Stimulated activated CD8-positive, alpha-beta memory T cell treated with anti-CD3 and anti-CD28 coated beads, Interleukin-4, amount 100 ng/mL, for 1 hour (primary cell): ENCODE measurements at places on chromosomes 12 and 14.

DNA sequence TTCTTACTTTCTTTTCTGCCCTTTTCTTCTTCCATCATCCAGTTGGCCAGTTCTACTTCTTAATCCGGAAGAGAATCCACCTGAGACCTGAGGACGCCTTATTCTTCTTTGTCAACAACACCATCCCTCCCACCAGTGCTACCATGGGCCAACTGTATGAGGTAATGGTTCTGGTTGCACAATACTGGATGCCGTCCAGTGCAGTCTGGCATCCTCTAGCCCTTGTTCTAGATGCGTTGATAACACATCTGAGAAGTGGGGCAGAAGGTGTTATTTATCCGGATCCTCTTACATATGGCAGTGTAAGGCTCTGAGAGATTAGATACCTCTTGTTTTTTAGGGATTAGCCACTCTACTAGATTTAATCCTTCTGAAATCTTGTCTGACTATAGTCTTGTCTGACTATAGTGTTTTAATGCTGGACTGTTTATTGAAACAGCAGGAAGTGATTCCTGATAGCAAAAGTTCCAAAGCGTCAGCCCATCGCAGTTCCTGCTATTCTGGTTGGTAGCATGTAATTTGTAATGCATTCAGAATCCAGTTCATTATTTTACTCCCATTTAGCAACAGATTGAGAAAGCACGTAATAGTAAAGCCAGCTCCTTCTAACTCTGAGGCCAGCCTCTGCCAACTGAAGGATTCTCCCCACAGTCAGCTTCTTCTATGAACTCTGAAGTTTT is 7.9 kb downstream of the GABARAPL1 start:
- no peak for DNase-seq

DNA sequence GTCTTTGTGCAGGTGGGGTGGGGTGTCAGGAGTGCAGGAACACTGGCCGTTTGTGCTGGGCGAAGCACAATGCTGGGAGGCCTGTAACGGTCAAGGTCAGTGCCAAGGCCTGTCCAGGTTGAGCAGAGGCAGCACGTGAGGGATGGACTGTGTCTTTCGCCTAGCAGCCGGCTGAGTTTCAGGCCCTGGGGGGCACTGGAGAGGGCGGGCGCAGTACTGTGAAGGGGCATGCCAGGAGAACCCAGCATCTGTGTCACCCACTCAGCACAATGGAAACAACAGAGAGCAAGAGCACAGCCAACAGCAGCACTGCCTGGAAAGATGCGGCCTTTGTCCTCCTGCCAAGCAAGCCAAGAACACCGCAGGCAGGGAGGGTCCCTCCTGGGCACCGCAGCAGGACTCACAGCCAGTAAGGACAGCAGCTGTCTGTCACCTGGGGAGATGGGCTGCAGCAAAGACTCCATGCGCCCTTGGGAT is 25.2 kb downstream of the SLC25A47 start:
- no peak for DNase-seq

- no peak for DNase-seq
Observed at GRCh38 chr12:89817501-89818226, 109.0 kb upstream of the ATP2B1 start.

- no peak for DNase-seq
Observed at GRCh38 chr12:55965240-55965639, 602 bp downstream of the PMEL start.

- no peak for DNase-seq
Observed at GRCh38 chr14:21109377-21110138, 8.7 kb downstream of the TMEM253 start.

- no peak for DNase-seq
Observed at GRCh38 chr12:5433081-5433844, 1.4 kb downstream of the NTF3 start.

DNA sequence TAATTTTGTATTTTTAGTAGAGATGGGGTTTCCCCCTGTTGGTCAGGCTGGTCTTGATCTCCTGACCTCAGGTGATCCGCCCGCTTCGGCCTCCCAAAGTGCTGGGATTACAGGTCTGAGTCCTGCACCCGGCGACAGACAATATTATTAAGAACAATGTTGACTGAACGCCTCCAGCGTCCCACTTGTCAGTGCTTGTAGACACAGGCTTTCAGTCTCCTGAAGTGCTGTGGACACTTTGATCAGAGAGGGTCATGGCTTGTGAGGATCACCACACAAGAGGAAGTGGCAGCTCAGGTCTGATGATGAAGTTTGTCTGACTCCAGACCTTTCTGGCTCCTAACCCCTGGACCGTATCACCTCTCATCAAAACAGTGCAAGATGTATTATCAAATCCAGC is 114.6 kb downstream of the CHST11 start:
- no peak for DNase-seq

DNA sequence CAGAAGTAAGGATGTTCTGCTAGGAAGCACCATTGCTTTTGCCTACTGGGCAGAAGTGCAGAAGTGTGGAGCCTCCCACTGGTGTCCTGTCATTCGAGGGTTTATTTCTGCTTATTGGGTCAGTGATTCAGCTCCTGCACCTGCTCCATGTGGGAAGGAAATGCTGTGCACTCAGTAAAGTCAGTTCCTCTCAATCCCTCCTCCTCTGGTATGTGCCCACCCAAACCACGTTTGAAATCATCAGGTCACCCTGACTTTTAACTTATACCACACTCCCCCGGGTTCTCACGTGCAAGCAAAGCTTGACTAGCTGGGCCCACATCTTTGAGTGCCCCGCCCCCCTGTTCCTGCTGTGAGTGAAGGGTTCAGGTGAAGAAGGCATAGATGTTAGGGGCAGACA is 223.7 kb downstream of the CHST11 start:
- DNase-seq, result no peak

- no peak for DNase-seq
Observed at GRCh38 chr12:72102150-72102549, 163.5 kb downstream of the TPH2 start.

DNA sequence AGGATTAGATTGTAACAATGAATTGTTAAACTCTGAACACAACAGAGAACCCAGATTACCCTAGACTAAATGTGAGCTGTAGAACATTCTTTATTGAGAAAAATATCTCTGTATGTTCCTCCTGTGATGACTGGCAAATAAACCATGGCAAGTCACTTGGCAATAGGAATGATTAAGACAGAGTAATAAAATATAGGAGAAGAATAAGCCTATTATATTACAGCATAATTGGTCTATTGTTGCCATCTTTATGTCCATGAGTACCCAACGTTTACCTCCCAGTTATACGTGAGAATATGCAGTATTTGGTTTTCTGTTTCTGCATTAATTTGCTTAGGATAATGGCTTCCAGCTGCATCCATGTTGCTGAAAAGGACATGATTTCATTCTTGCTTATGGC is 211.2 kb upstream of the AVPR1A start:
- no peak for DNase-seq

DNA sequence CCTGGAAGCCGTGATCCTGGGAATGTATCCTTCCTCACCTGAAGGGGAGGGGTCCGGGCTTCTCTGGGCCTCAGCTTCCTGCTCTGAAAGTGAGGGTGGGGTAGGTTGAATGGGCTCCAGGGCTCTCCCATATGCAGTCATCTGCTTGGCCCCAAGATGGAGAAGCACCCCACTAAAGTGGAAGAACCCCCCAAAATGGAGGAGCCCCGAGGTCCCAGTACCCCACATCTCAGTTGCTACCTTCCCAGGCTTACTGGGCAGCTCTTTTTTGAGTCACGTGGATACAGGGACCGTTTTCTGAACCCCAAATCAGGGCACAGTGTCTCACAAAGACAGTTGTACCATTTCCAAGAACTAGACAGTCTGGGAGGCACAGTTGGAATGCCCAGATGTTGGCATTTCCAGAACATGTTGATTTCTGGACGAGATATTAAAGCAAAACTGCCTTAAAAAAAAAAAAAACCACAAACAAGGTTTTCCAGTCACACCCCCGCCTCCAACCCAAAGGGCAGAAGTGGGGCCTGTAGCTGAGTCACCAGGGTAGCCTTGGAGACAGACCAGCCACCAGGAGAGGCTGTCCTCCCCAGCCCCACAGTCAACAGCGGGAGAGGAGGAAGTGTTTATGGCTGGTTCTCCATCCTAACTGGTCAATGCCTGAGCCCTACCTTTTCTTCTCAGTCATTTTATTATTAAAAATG is 12.1 kb downstream of the VASH1 start:
- DNase-seq, result no peak

DNA sequence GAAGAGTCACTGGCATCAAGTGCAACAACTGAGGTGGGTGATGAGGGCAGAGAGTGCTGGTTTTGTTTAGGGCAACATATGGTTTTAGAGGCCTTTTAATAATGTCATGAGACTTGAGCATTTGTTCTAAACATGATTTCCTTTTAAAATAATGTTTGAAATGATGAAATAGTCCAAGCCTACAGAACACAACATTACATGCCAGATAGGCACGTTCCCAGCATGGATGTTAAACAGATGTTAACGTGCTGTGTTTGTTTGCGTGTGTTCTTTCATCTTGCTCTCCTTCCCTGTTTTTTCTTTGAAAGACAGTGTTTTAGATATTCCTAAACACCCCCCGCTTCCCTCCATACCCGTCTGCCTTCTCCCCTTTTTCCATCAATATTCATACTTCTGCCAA is 82.3 kb downstream of the RGS6 start:
- no peak for DNase-seq

DNA sequence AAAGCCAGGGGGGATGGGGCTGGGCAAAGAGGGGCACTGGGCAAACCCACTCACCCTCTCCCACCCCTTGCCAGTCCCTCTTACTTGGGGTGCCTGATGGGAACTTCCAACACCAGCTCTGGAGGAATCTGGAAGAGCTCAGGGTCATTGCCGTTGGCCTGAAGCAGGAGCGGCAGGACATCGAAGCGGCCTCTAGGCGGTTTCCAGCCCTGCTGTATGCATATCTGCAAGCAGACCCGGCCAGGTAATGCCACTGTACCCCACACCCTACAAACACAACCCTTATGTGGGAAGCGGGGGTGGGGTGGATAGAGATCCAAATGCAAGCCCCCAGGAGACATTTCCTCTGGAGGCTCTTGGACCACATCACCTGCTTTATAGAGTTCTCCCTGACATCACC is 83.6 kb downstream of the NOS1 start:
- no peak for DNase-seq

- DNase-seq, result no peak
Observed at GRCh38 chr14:42028607-42029006, 421.9 kb downstream of the LRFN5 start.

- DNase-seq, result no peak
Observed at GRCh38 chr14:96821501-96821900, 24.3 kb downstream of the VRK1 start.

- no peak for DNase-seq
Observed at GRCh38 chr12:92899386-92900001, 29.6 kb downstream of the EEA1 start.

- DNase-seq, result no peak
Observed at GRCh38 chr12:27583057-27583797, 59.2 kb downstream of the PPFIBP1 start.

DNA sequence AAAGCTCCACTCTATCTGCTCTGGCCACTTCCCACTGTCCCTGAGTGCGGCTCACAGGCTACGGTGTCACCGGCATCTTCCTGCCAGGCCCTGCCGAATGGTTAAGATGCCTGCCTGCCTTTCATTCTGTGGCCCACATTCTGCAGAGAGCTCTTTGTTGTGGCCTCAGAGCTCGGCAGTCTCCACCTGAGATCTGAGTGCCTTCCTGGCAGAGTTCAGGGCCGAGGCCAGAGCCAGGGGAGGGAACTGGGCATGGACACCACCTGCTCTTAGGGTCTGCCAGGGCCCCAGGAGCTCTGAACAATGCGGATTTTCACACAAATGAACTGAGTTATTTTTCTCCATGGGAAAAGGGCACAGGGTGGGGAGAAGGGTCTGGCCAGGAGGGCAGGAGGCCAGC is 127.2 kb downstream of the RBM19 start:
- no peak for DNase-seq

DNA sequence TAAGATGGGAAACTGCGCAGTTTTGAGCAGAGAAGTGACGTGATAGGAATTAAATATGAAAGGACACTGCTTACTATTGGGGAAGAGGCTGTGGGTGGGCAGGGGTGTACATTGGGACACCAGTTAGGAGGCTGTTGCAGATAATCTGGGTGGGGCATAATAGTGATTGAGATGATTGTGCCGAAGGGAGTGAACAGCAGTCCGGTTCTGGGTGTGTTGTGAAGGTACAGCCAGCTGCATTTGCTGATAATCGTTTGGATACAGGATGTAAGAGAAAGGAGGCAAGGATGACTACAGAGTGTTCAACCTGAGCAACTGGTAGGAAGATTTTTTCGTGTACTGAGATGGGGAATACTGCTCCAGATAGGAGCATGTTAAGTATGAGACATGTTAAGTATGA is 205.2 kb upstream of the NEDD1 start:
- no peak for DNase-seq

GRCh38 chr12:4562034-4562657 is at the start of gene DYRK4:
Gene DYRK4 (plus strand): TSS chr12:4562208. CDS start chr12:4562246, 38 bp downstream.
- no peak for DNase-seq

DNA sequence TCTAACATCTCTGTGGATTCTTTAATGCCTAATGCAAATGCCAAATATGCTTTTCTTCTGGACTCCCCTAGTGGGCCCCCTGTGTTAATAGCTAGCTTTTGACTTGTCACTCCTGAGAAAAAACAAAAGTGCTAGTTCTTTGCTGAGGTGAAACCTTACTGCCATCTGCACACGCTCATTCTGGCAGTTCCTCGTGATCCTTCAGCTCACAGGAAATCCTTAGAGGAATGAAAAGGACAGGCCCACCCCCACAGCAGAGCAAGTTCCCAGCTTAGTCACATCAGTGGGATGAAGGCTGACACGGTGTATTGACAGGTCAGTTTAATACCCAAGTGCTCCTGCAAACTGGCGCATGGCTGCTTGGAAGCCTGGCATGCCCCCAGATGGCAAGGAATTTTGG is 165.1 kb upstream of the ATP2B1 start:
- DNase-seq, result no peak

GRCh38 chr12:42666671-42667243 is 77.2 kb upstream of the PRICKLE1 start:
- no peak for DNase-seq

- DNase-seq, result no peak
Observed at GRCh38 chr12:132471011-132471857, 18.7 kb upstream of the FBRSL1 start.

GRCh38 chr12:56571121-56571520 is 49.5 kb downstream of the RBMS2 start:
- DNase-seq, result no peak

DNA sequence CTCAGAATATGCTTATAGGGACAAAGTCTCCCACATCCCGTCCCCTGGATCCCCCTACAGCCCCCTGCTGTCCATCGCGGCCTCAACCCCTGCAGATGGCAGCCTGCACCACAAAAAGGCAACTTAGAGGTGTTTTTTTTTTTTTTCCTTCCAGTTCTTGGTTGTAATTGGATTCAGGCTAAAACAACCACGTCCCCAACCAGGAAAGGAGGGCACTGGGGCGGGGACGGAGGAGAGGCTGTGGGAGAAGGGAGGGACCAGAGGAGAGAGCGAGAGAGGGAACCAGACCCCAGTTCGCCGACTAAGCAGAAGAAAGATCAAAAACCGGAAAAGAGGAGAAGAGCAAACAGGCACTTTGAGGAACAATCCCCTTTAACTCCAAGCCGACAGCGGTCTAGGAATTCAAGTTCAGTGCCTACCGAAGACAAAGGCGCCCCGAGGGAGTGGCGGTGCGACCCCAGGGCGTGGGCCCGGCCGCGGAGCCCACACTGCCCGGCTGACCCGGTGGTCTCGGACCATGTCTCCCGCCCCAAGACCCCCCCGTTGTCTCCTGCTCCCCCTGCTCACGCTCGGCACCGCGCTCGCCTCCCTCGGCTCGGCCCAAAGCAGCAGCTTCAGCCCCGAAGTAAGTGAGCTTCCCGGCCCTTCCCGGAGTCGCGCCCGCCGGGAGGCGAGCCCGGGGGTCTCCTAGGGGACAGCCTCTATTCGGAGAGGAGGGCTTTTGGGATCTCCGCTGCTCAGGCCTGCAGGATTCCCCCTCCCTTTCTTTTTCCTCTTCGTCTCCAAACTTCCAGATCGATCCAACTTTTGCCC is at the start of gene MMP14:
MMP14 (plus strand) TSS at position 285 of the 813 bp plus-strand sequence; CDS start at position 518, 233 bp downstream.
- DNase-seq, result no peak
